ENCODE measurements at places on chromosomes 16 and 17.

DNA sequence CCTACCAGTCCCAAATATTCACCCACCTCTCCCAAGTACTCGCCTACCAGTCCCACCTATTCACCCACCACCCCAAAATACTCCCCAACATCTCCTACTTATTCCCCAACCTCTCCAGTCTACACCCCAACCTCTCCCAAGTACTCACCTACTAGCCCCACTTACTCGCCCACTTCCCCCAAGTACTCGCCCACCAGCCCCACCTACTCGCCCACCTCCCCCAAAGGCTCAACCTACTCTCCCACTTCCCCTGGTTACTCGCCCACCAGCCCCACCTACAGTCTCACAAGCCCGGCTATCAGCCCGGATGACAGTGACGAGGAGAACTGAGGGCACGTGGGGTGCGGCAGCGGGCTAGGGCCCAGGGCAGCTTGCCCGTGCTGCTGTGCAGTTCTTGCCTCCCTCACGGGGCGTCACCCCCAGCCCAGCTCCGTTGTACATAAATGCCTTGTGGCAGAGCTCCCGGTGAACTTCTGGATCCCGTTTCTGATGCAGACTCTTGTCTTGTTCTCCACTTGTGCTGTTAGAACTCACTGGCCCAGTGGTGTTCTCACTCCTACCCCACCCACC lies 29.8 kb downstream of the POLR2A start:
- no peak for DNase-seq

- DNase-seq: no peak
Observed at GRCh38 chr16:56777001-56777400, 47.1 kb downstream of the NUP93 start.

DNA sequence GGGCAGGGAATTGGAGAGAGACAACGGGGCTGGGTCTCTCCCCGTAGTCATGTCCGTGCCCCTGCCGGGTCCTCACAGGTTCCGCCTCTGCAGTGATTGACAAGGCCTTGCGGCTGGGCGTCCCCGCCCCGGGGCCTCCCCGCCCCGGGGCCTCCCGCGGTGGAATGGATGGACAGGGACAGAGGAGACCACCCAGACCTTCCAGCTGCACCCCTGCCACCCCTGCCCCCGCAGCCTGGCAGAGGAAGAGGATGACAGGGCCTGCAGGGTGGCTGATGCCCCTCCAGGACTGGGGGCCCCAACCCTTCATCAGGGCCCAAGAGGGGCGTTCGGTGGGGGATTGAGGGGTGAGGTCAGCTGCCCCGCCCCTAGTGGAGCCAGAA lies 216.4 kb upstream of the CIBAR2 start:
- DNase-seq: no peak

GRCh38 chr17:12509801-12510200 lies 155.9 kb upstream of the MYOCD start:
- no peak for DNase-seq

- DNase-seq: no peak
Observed at GRCh38 chr17:10309003-10309974, 63.5 kb downstream of the MYH13 start.

DNA sequence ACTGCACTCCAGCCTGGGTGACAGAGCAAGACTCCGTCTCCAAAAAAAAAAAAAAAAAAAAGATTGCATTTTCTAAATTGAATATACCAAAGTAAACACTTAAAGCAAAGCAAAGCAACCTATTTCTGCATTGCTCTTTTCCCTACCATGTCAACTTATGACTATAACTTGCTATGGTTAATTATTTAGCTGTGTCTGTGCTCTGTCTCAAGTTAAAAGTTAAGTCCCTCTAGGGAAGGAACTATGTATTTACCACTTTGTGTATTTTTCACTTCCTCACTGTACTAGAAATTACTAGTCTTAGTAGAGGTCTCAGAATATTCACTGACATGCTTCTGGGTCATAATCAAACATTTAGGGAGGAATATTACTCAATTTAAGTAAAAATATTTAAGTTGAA lies 711.7 kb upstream of the SOX9 start:
- no peak for DNase-seq

- DNase-seq: no peak
Observed at GRCh38 chr17:36131421-36131820, 27.8 kb downstream of the CCL4 start.

GRCh38 chr17:27666831-27667560 lies 36.0 kb downstream of the LGALS9 start:
- DNase-seq: no peak

DNA sequence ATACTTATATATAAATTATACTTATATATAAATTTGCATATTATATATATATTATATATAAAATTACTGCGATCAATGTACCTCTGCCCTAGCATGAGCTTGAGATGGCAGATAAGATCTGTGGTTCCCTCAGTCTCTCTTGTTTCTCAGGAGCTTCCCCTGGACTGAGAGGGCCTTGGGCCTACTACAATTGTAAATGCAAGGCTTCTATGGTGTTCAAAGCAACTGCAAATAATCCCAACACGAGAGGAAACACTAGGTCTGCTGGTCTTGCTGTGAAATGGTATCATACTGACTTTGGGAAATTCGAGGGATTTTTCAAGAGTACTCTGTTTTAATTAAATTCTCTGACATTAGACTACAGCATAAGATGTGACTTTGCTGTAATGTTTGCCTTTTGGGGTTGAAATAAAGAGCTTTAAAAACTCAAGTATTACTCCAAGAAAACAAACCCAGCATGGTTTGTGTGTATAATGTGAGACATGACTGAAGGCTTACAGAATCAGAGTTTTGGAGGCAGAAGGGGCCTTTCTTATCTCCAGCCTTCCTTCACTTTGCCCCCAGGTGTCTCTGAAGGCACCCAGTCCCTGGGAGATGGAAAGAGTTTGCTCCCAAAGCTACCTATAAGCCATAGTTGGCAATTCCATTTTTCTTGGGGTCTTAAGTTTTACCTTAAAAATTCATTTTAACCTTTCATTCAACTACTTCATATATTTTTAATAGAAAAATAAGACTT lies 24.2 kb downstream of the ACSM1 start:
- no peak for DNase-seq

DNA sequence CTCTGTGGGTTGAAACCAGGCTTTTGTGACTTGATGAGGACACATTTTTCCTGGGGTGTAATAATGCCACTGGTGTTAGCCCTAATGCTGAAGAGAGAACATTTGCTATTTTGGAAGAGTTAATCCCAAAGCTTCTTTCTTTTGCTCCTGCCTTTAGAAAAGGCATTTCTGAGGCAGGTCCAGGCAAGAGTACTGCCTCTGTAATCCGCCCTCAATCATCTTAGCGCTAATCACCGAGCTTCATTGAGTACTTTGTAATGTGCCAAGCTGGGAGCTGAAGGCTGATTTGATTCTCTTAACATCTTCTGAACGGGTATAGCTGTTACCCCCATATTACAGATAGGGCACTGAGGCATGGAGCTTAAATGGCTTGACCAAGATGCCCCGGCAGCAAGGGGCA lies 60.3 kb downstream of the AKAP1 start:
- DNase-seq: no peak

GRCh38 chr17:29155227-29155965 lies 24.8 kb downstream of the MYO18A start:
- peak; percentile 88 for DNase-seq

GRCh38 chr17:77530591-77530990 lies 389.8 kb downstream of the SEC14L1 start:
- no peak for DNase-seq

DNA sequence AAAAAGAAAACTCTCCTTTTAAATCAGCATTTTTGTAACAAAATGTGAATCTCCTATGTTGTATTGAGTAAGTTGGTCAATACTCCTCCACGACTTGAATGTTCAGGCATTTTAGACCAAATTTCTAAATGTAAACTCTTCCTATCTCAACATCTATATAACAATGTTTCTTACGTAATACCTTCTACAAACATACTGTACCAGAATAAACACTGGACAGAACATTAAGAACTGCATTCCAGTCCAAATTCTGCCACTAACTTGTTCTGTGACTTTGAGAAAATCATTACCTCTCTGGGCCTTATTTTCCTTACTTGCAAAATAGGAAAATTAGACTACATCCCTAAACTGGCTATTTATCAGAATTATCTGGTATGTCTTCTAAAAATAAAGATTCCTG lies 40.1 kb downstream of the AKAP10 start:
- DNase-seq: no peak

DNA sequence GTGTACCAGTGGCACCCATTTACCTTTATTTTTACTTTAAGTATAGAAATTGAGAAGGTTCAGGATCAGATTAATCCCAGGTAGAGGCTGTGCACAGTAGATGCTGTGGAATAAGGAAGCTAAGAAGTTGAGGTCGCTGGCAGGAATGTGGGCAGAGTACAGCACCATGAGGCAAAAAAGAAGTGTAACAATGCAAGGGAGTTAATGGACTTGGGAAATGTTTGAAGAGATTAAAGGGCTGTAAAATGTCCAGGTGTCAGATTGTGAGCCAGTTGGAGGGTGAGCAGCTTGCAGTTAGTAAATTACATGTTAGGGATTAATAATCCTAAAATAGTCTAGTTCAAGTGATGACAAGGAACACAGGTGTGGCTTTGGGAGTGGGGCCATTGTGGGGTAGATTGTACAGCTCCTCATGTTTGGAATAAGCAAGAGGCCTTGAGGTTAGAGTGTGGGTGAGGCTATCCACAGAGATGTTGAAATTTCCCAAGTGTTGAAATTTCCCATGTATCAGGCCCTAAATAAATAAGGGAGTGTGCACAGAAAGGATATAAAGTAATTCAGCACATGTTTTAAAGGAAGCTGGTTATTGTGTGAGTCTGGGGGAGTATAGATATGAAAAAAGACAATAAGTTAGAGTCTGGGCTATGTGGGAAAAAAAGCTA lies 21.5 kb downstream of the TAT start:
- no peak for DNase-seq

- peak; percentile 67 for DNase-seq
Observed at GRCh38 chr17:77233635-77234334, 93.0 kb downstream of the SEC14L1 start.
